GM23338 (cell line): ENCODE measurements at places on chromosomes 4 and X. TPM values are rescaled to one million over a fixed set of nuclear protein-coding genes. Genes with fewer than 3 reads are reported as not detected.
A peak's percentile ranks its signal among the peaks of the same experiment; 100 is the strongest.

GRCh38 chr4:161629694-161630441, 533.9 kb downstream of the FSTL5 start:
- no peaks in the 10 kb centered on the region for H3K36me3 ChIP-seq
- H3K4me1 ChIP-seq, result no peaks in the 10 kb centered on the region
- no peaks in the 10 kb centered on the region for H3K27me3 ChIP-seq
- H3K4me3 ChIP-seq, result no peak overlapping the region
- H3K27ac ChIP-seq, result no peak overlapping the region
- DNase-seq, result no peak

GRCh38 chrX:120739300-120739699, 109.4 kb upstream of the C1GALT1C1 start:
- no peak overlapping the region for H3K4me3 ChIP-seq
- H3K4me1 ChIP-seq, result no peaks in the 10 kb centered on the region
- H3K27ac ChIP-seq, result no peak overlapping the region
- H3K27me3 ChIP-seq, result no peaks in the 10 kb centered on the region
- H3K36me3 ChIP-seq, result no peaks in the 10 kb centered on the region
- DNase-seq, result no peak

DNA sequence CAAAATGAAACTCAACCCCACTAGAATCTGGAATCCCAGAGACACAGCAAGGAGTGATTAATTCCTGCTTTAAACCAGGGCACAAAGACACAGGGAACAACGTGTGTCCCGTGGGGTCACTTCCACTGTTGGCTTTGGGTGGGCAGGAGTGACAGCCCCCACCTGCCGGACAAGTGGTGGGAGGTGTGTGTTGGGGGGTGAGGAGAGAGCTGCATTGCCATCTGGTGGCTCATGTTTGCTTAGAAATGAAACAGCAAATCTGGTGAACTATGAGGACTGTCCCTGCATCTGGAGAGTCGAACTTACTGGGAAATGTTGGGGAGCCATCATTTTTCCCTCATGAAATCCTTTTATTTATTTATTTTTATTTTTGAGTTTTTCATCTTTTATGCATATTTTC, 75.9 kb upstream of the AFAP1 start:
- H3K4me3 ChIP-seq, result no peak overlapping the region
- H3K36me3 ChIP-seq, result no peaks in the 10 kb centered on the region
- H3K27ac ChIP-seq, result no peak overlapping the region

DNA sequence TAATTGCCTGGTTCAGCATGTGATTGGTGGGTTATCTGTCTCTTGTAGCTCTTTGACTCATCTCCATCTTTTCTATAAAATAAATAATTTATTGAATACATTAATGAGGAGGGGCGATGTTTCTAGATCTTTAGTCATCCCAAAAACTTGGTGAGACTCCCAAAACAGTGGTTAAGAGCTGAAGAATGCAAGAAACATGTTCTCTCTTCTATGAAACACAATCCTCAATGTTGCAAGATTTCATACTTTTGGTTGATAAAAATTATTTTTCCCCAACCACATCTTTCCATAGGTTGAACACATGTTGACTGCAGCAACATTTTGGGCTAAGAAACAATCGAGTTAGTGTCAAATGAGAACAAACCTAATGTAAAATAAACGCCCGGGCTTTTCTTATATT, 1.2 kb upstream of the TMEM47 start:
- peaks cover 17% of the 10 kb centered on the region for H3K4me1 ChIP-seq
- DNase-seq, result no peak
- H3K36me3 ChIP-seq, result no peaks in the 10 kb centered on the region
- no peak overlapping the region for H3K27ac ChIP-seq
- H3K4me3 ChIP-seq, result peak overlapping the region; percentile 64

- H3K36me3 ChIP-seq, result no peaks in the 10 kb centered on the region
- no peak overlapping the region for H3K27ac ChIP-seq
- no peak for DNase-seq
- no peaks in the 10 kb centered on the region for H3K4me1 ChIP-seq
Measured at GRCh38 chrX:11585174-11585573, 80.5 kb downstream of the ARHGAP6 start.

- peaks cover 9% of the 10 kb centered on the region for H3K4me1 ChIP-seq
- DNase-seq, result no peak
- no peak overlapping the region for H3K4me3 ChIP-seq
- no peaks in the 10 kb centered on the region for H3K27me3 ChIP-seq
- H3K36me3 ChIP-seq, result no peaks in the 10 kb centered on the region
- no peak overlapping the region for H3K27ac ChIP-seq
Measured at GRCh38 chr4:118987959-118988634, 99.4 kb downstream of the SYNPO2 start.

DNA sequence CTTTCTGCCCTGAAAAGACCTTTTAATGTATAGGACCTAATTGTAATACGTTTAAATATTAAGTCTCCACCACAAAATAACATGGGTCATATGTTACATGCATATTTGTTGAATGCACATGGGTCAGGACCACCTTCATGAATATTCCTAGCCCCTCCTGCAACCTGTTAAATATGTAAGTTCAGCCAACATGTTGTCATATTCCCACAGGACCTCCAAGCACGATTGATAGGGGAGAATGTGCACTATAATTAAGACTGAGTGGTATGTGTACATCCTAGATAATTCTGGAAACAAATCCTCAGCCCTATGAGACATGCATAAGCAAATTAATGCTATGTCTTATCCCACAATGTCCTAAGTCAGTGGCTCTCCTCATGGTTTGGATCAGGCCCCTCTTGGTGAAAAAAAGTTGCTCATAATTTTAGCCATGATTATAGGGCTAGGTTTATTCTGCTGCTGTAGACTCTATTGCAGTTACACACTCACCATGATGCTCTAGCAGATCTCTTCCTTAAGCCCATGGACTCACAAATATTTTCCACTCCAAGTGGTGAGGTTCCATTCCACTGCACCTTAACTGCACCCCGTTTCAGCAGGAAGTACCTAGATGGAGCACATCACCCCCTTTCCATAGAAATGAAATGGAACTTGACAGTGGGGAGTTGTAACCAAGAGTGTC, 10.2 kb downstream of the TIGD2 start:
- H3K27ac ChIP-seq, result no peak overlapping the region
- no peaks in the 10 kb centered on the region for H3K27me3 ChIP-seq
- no peak for DNase-seq
- no peaks in the 10 kb centered on the region for H3K36me3 ChIP-seq
- no peak overlapping the region for H3K4me3 ChIP-seq

DNA sequence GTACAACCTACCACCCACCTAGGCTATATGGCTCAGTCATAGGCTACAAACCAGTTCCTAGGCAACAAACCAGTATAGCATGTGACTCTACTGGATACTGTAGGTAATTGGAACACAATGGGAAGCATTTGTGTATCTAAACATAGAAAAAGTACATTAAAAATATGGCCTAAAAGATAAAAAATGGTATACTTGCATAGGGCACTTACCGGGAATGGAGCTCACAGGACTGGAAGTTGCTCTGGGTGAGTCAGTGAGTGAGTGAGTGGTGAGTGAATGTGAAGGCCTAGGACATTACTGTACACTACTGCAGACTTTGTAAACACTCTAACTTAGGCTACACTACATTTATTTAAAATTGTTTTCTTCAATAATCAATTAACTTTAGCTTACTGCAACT, 139.2 kb upstream of the RBPJ start:
- H3K27ac ChIP-seq, result no peak overlapping the region
- no peak for DNase-seq
- no peaks in the 10 kb centered on the region; the same call in 1 of the 2 replicates for H3K4me1 ChIP-seq
- H3K4me3 ChIP-seq, result no peak overlapping the region

DNA sequence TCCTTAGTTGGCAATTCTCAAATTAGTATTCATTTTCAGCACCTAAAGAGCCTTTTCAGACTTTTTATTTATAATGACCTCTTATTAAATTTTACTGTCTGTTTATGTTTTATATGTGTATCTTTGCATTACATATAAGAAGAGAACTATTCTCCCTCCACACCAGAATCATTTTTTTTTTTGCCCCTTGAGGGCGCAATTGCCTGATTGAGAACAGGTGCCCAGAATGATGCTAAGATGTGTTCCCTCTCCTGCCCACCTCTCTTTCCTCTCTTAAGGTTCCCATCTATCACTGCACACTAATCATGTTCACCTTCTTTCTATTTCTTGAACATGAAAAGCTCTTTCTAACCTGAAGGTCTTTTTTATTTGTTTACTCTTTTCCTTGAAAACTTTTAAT, 44.2 kb upstream of the ADAM29 start:
- H3K4me1 ChIP-seq, result no peaks in the 10 kb centered on the region
- no peaks in the 10 kb centered on the region for H3K27me3 ChIP-seq
- no peak overlapping the region for H3K27ac ChIP-seq
- peak; percentile 71 for DNase-seq
- H3K4me3 ChIP-seq, result no peak overlapping the region
- H3K36me3 ChIP-seq, result no peaks in the 10 kb centered on the region

GRCh38 chr4:121584836-121585235, 111.9 kb downstream of the ANXA5 start:
- no peaks in the 10 kb centered on the region for H3K27me3 ChIP-seq
- no peaks in the 10 kb centered on the region for H3K36me3 ChIP-seq
- no peak overlapping the region for H3K27ac ChIP-seq
- H3K4me3 ChIP-seq, result no peak overlapping the region

The C4orf51 gene
- not detected in 2 replicates for total RNA-seq

The SPANXA1 gene
- total RNA-seq, result 0.45 TPM in 1 of 2 replicates, not detected in the other

The LNX1 gene
- total RNA-seq, result 5.4 and 7.3 TPM in 2 replicates

The GPAT3 gene
- 2.0 and 5.7 TPM in 2 replicates for total RNA-seq

The NAA11 gene
- not detected in 2 replicates for total RNA-seq
